ENCODE measurements at places on chromosomes 3 and 15. TPM values are rescaled to one million over a fixed set of nuclear protein-coding genes. Genes with fewer than 3 reads are reported as not detected.

DET1 gene
- total RNA-seq: 7.0 TPM

IGSF10 gene
- total RNA-seq: under 0.01 TPM

CILP gene
- total RNA-seq: 1.5 TPM

NR2E3 gene
- 0.20 TPM for total RNA-seq

RBMS3 gene
- 33.4 TPM for total RNA-seq

DZIP1L gene
- 27.2 TPM for total RNA-seq

CLEC3B gene
- total RNA-seq: 33.4 TPM

NFKBIZ gene
- total RNA-seq: 14.9 TPM

INAFM2 gene
- total RNA-seq: 7.2 TPM

LMAN1L gene
- total RNA-seq: not detected

EXD1 gene
- total RNA-seq: not detected

BNC1 gene
- 14.3 TPM for total RNA-seq

ZNF860 gene
- 0.59 TPM for total RNA-seq

LRRC15 gene
- under 0.01 TPM for total RNA-seq

DAG1 gene
- 48.3 TPM for total RNA-seq

XIRP1 gene
- not detected for total RNA-seq

MAGEF1 gene
- 15.8 TPM for total RNA-seq

CYP1A1 gene
- 0.37 TPM for total RNA-seq

LRRIQ4 gene
- total RNA-seq: not detected

SLC38A3 gene
- not detected for total RNA-seq

AHSG gene
- not detected for total RNA-seq

CEMIP gene
- total RNA-seq: 1.4 TPM

ATP13A4 gene
- total RNA-seq: under 0.01 TPM

NMNAT3 gene
- total RNA-seq: 1.1 TPM

NPAP1 gene
- total RNA-seq: not detected

ITIH1 gene
- not detected for total RNA-seq

CD200R1 gene
- total RNA-seq: not detected

UBE2Q2 gene
- total RNA-seq: 49.5 TPM

ENTPD3 gene
- not detected for total RNA-seq

CHRNB4 gene
- not detected for total RNA-seq

CCR9 gene
- not detected for total RNA-seq

SPTBN5 gene
- total RNA-seq: 0.20 TPM

RYR3 gene
- total RNA-seq: under 0.01 TPM

RFX7 gene
- 6.3 TPM for total RNA-seq

GOLGA8S gene
- total RNA-seq: not detected

GOLGA8Q gene
- 1.1 TPM for total RNA-seq

DAZL gene
- 0.37 TPM for total RNA-seq

CP gene
- 0.73 TPM for total RNA-seq

IQCF6 gene
- total RNA-seq: not detected

ATP10A gene
- total RNA-seq: 2.6 TPM

EAF2 gene
- 0.37 TPM for total RNA-seq

IGF2BP2 gene
- total RNA-seq: 55.9 TPM

RTP3 gene
- not detected for total RNA-seq

ZPLD1 gene
- total RNA-seq: not detected

NOX5 gene
- total RNA-seq: 0.37 TPM

SUSD5 gene
- 2.9 TPM for total RNA-seq

FOXL2NB gene
- total RNA-seq: 0.78 TPM

GOLGA8O gene
- 0.20 TPM for total RNA-seq

NRROS gene
- 3.3 TPM for total RNA-seq

CDC25A gene
- 18.6 TPM for total RNA-seq

ALAS1 gene
- 30.5 TPM for total RNA-seq

MNS1 gene
- total RNA-seq: 3.5 TPM

HRG gene
- not detected for total RNA-seq

KLHL40 gene
- not detected for total RNA-seq

Measured in subcutaneous preadipocyte (primary cell).